Fibroblast of gingiva (primary cell): ENCODE measurements at places on chromosomes 1 and 21.

GRCh38 chr1:89483010-89483756 is 41.4 kb upstream of the LRRC8B start:
- peak; percentile 77 for DNase-seq

GRCh38 chr1:116122955-116123757 is 12.0 kb downstream of the MAB21L3 start:
- DNase-seq = peak; percentile 93

GRCh38 chr1:232111611-232112010 is 485.0 kb downstream of the DISC1 start:
- DNase-seq = no peak

- no peak for DNase-seq
These were observed 406.7 kb downstream of the GPATCH2 start for GRCh38 chr1:217224201-217224600.

GRCh38 chr1:199121047-199121446 is 482.2 kb downstream of the PTPRC start:
- no peak for DNase-seq

DNA sequence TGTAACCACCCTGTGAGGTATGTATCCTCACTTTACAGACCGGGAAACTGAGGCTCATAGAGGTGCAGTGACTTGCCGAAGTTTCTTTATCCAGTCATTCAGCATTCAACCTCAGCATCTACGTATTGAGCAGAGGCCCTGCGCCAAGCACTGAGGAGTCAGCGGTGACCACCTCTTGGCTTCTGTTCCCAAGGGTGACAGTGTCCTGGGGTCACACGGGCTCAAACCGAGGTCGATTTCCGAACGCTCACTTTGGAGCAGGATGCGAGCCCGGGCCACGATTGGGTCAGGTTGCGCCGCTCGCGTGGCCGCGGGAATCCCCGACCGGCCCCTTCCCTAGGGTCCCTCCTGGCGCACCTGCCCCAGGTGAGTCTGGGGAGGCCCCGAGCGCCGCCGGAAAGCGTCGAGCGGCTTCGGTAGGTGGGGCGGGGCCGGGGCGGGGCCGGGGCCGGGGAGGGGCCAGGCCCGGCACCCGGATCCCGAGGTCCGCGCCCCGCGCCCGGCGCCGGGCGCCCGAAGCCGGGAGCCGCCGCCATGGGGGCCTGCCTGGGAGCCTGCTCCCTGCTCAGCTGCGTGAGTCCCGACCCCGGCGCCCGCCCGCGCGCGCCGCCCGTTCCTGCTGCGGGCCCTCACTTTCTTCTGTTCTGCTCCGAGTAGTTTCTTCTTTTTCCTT is at the start of gene SERINC2:
SERINC2 (plus strand) TSS at position 482 of the 673 bp plus-strand sequence; CDS start at position 535, 53 bp downstream.
- DNase-seq = no peak

DNA sequence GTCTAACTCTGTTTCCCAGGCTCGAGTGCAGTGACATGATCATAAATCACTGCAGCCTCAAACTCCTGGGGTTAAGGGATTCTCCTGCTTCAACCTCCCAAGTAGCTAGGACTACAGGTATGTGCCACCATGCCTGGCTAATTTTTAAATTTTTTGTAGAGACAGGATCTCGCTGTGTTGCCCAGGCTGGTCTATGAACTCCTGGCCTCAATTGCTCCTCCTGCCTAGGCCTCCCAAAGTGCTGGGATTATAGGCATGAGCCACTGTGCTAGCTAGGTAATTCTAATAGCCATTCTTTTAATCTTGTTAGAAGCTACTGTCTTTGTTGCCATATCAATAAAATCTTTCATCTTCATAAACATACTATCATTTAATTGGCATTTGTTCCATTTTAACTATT is 13.8 kb upstream of the MAST2 start:
- DNase-seq = no peak

- DNase-seq = no peak
These were observed 181.4 kb downstream of the RYR2 start for GRCh38 chr1:237223419-237223818.

DNA sequence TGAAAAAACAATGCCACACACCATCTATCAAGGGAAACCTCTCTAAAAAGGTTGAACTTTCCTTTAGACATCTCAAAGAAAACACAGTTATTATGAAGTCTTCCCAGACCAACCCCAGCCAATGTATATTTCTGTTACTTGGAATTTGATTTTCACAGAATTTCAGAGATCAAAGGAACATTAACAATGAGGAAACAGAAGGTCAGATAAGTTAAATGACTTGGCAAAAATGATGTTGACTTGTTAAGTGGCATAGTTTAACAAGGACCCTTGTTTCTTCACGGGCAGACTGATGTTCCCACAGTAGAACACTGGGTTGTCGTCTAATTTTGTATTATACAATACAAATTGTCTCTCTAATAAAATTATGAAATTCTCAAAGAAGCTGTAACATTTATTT is 29.0 kb downstream of the NME7 start:
- DNase-seq = no peak
